Activated T-helper 1 cell treated with anti-CD3 and anti-CD28 coated beads, Interleukin-12 subunit alpha, Interleukin-12 subunit beta, Interleukin-2, Interleukin-4 antibody, amounts not matched to agents 30 ng/mL and 10 ng/mL and 1 ng/mL, durations not matched to agents 14 hours and 24 hours and 36 hours (primary cell): ENCODE measurements at places on chromosomes 2 and 18. TPM values are rescaled to one million over a fixed set of nuclear protein-coding genes. Genes with fewer than 3 reads are reported as not detected.

Gene RAPH1
- 4.2 and 4.6 TPM in 2 replicates for total RNA-seq

GRCh38 chr2:223943561-223944008 is 1.6 kb downstream of the WDFY1 start:
- no peaks in the 10 kb centered on the region for H3K27me3 ChIP-seq
- H3K36me3 ChIP-seq: peaks cover 20% of the 10 kb centered on the region
- H3K4me3 ChIP-seq: peak overlapping the region; percentile 87
- peak overlapping the region; percentile 77 for H3K27ac ChIP-seq
- no peak for DNase-seq

Gene SP100
- total RNA-seq: 161 and 171 TPM in 2 replicates

DNA sequence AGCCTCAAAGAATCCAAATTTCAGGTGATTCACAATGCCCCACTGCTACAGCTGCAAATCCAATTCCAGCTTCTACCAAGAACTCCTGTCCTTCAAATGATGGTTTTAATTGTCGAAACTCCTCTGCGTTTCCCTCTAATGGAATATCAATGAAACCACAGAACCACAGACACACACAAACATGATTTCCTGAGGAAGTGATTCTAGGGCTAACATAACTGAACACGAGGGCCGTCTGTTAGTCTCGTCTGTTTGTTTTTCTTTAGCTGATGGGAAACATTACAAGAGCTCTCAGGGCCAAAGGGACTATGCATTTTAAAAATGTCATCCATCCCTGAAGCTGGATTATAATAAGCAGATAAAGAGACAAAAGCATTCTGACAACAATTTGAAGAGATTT is 59.4 kb downstream of the RNF152 start:
- DNase-seq: no peak
- no peak overlapping the region for H3K27ac ChIP-seq
- peaks cover 13% of the 10 kb centered on the region for H3K27me3 ChIP-seq

Gene MOCOS
- 0.17 and 0.47 TPM in 2 replicates for total RNA-seq

Gene NEDD4L
- total RNA-seq: 3.4 and 3.8 TPM in 2 replicates

Gene MSGN1
- not detected in 2 replicates for total RNA-seq

Gene GPR155
- total RNA-seq: 2.7 and 2.9 TPM in 2 replicates

Gene GBX2
- total RNA-seq: not detected in 2 replicates

Gene RPE
- 56.8 and 58.7 TPM in 2 replicates for total RNA-seq

DNA sequence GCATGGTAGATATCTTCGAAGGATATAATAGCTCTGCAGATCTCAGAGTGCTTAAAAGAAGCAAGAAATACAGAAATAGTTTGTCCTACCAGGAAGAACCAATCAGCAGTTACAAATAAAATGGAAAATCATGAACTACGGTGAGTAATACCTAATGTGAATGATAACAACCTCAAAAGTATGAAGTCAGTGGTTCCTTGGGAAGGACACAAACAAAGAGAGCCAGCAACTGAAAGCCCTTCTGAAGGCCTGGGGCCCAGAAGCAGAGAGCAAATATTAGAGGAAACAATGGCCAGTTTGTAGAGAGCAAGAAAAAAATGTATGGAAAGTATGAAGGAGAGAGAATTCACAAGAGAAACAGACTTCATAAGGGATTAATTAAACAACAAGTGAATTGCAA is 226.8 kb upstream of the CHST9 start:
- no peak overlapping the region for H3K4me3 ChIP-seq
- no peak for DNase-seq
- H3K36me3 ChIP-seq: no peaks in the 10 kb centered on the region
- no peak overlapping the region for H3K27ac ChIP-seq
- H3K4me1 ChIP-seq: no peaks in the 10 kb centered on the region

Gene C1QL2
- total RNA-seq: not detected in 2 replicates

Gene RUFY4
- total RNA-seq: 0.64 and 0.67 TPM in 2 replicates

Gene TUBA4B
- not detected in 2 replicates for total RNA-seq

DNA sequence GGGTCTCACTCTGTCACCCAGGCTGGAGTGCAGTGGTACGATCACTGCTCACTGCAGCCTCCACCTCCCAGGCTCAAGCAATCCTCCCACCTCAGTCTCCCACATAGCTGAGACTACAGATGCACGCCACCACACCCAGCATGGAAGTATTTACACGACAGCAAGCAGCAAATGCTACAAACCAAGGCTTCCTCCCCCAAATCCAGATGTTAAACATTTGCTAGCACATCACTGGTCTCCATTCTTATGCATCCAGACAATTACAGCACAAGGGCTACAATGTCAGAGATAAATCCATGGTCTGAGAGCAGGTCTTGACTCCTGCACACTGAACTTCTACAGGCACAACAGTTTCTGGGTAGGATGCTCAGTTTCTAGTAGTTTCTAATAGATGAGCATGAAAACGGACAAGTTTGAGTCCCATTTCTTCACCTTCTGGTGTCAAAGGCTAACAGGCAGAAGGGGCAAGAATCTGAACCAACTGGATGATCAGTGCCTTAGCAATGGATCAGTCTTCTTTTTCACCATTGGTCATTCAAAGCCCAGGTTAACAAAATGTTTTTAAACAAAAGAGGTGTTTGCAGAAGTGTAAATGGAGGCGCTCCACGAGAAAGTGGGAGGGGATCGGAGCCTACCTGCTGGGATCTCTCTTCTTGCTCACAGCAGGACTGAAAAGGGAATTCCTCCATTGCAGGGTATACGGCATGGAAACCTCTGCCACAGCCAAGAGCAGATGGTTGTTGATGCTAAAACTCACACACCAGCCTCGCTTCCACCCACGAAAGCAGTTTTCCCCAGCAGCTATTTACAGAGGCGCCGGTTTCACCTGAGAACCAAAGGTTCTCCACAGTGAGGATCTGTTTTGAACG is 135.0 kb upstream of the ARL4C start:
- no peaks in the 10 kb centered on the region for H3K4me1 ChIP-seq
- DNase-seq: no peak
- no peak overlapping the region for H3K27ac ChIP-seq
- no peak overlapping the region for H3K4me3 ChIP-seq
- no peaks in the 10 kb centered on the region for H3K36me3 ChIP-seq

GRCh38 chr2:150110548-150110947 is 376.9 kb downstream of the RND3 start:
- no peak overlapping the region for H3K27ac ChIP-seq
- peaks cover 2% of the 10 kb centered on the region for H3K27me3 ChIP-seq
- H3K4me3 ChIP-seq: no peak overlapping the region

DNA sequence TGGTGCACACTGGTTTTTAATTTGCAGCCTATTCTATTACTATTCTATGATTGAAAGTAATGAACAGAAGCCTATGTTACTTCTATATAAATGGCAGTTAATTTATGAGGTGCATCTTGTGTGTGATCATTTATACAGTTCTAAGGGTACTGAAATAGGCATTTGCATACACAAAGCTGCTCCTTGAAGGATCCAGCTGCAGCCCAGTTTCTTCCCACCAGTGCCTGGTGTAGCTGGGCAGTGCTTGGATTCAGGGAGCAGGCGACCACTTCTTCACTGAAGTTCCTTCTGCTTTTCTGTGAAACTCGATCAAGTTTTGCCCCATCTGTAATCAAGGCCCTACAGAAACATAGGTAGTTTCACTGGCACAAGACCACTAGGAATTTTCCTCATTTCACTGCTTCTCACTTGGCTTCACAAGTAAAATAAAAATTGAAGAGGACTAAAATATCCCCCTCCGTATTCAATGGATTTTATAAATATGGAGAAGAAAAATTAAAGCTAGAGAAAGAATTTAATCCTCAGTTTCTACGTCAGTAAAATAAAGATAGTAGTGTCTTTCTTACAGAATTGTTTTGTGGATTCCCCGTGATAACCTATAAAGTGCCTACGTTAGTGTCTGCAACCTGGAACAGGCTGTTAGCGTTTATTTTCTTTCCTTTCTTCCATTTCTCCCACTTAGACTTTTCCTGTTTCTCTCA is 1.7 kb upstream of the LPIN2 start:
- no peaks in the 10 kb centered on the region for H3K27me3 ChIP-seq
- DNase-seq: no peak
- peak overlapping the region; percentile 38 for H3K4me3 ChIP-seq
- H3K4me1 ChIP-seq: peaks cover 57% of the 10 kb centered on the region
- H3K36me3 ChIP-seq: peaks cover 26% of the 10 kb centered on the region

DNA sequence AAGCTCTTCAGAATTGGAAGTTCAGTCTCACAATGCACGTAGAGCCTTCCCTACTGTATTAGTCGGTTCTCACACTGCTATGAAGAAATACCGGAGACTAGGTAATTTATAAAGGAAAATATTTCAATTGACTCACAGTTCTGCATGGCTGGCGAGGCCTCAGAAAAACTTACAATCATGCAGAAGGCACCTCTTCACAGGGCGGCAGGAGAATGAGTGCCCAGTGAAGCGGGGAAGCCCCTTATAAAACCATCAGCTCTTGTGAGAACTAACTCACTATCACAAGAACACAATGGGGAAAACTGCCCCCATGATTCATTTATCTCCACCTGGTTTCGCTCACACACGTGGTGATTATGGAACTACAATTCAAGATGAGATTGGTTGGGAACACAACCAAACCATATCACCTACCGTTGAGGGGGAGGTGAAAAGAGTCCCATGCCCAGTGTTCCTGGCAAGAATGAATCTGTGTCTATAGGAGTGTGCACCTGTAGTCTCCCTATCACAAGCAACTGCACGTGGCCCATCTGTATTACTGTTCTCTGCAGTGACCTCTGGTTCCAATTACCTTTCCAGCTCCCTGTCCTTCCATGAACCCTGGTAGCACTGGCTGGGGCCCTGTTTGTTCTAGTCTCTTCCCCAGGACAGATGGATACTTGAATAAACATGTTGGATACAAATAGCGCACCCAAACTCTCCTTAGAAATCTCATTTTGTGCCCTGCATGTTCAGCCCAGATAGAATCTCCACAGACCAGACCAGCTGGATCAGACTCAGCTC is 44.4 kb upstream of the ATL2 start:
- peaks cover 10% of the 10 kb centered on the region for H3K27me3 ChIP-seq
- no peaks in the 10 kb centered on the region for H3K4me1 ChIP-seq
- no peak for DNase-seq
- H3K36me3 ChIP-seq: no peaks in the 10 kb centered on the region

Gene STARD7
- 216 and 229 TPM in 2 replicates for total RNA-seq

DNA sequence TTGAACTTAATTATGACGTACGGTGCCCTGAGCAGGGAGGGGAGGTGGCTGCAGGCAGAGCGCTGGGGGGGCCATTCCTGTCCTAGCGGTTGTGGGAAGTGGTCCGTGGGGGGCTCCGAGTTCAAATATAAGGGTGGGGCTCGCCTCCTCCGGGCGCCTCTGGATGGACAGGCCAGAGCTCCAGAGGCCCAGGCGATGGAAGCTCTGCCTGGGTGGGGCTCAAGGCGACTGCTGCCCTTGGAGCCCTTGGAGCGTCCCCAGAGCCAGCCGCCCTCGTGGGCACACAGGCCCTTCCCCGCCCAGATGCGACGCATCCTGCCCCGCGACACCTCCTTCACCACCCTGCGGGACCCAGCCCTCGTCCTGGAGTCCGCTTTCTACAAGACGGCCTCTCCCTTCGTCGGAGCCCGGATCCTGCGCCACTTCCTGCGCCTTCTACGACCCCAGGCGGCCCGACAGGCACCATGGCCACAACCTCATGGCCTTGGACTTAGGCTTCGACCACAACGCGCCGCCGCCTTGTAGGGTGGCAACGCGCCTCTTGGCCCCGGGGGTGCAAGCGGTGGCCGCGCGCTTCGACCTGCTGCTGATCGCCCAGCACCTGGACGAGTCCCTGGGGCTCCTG is 10.5 kb downstream of the AQP12B start:
- no peaks in the 10 kb centered on the region for H3K4me1 ChIP-seq
- no peak for DNase-seq
- no peak overlapping the region for H3K4me3 ChIP-seq
- H3K27ac ChIP-seq: no peak overlapping the region
- no peaks in the 10 kb centered on the region for H3K36me3 ChIP-seq
- H3K27me3 ChIP-seq: peaks cover 48% of the 10 kb centered on the region

Gene REG1A
- not detected in 2 replicates for total RNA-seq

Gene TNS1
- total RNA-seq: 0.41 and 1.1 TPM in 2 replicates

Gene KRTCAP3
- total RNA-seq: 3.5 and 5.7 TPM in 2 replicates

Gene DNER
- not detected in 2 replicates for total RNA-seq

GRCh38 chr18:36325846-36326245 is 28.3 kb downstream of the FHOD3 start:
- no peak overlapping the region for H3K27ac ChIP-seq
- no peak overlapping the region for H3K4me3 ChIP-seq
- no peaks in the 10 kb centered on the region for H3K36me3 ChIP-seq
- H3K4me1 ChIP-seq: no peaks in the 10 kb centered on the region
- DNase-seq: no peak

Gene SCTR
- not detected in 2 replicates for total RNA-seq

Gene SIX3
- total RNA-seq: not detected in 2 replicates
